Vagina (tissue), 2 donors: ENCODE measurements at places on chromosomes 3 and 15. TPM values are rescaled to one million over a fixed set of nuclear protein-coding genes. Genes with fewer than 3 reads are reported as not detected.

BSN gene
- total RNA-seq: 0.74 TPM

P2RY13 gene
- 0.98 TPM for total RNA-seq

CLRN1 gene
- not detected for total RNA-seq

GRCh38 chr3:190699776-190700175 is 162.7 kb downstream of the GMNC start:
- no peak overlapping the region for H3K4me3 ChIP-seq
- H3K27me3 ChIP-seq: no peaks in the 10 kb centered on the region
- DNase-seq: no peak
- no peaks in the 10 kb centered on the region for H3K36me3 ChIP-seq
- H3K27ac ChIP-seq: no peak overlapping the region
- no peaks in the 10 kb centered on the region for H3K4me1 ChIP-seq

- no peak for DNase-seq
- H3K4me3 ChIP-seq: no peak overlapping the region
- no peak overlapping the region for H3K27ac ChIP-seq
- H3K4me1 ChIP-seq: peaks cover 7% of the 10 kb centered on the region
These were observed 12.0 kb downstream of the GREM1 start for GRCh38 chr15:32729700-32730395.

DNA sequence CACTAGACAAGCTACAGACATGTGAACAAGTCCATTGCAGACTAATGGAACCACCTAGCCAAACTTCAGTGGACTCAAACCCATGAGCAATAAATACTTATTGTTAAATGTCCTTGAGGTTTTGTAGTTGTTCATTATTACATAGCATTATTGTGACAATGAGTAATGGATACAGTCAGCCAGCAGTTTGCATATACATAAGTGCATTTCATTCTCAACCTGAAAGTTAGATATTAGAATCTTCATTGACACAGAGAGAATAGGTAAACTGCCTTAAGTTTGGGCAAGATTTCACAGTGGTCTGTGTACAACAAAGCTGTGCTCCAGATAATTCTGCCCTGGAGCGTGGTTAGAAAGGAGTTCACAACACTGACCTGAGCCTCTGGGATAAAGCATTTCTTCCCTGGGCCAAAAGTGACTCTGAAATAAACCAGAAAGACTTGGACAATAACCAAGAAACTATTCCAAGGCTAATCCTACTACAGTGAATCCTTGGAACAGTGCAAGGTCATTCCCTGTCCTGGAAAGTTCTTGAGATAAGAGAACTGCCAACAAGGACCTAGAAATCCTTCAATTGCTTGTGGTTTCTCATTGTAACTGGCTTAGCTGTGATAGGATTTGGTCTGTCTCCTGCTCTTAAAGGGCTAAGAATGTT is 225.5 kb upstream of the STT3B start:
- H3K4me3 ChIP-seq: no peak overlapping the region
- no peak overlapping the region for H3K27ac ChIP-seq
- H3K4me1 ChIP-seq: no peaks in the 10 kb centered on the region
- no peak for DNase-seq
- H3K36me3 ChIP-seq: no peaks in the 10 kb centered on the region

DNA sequence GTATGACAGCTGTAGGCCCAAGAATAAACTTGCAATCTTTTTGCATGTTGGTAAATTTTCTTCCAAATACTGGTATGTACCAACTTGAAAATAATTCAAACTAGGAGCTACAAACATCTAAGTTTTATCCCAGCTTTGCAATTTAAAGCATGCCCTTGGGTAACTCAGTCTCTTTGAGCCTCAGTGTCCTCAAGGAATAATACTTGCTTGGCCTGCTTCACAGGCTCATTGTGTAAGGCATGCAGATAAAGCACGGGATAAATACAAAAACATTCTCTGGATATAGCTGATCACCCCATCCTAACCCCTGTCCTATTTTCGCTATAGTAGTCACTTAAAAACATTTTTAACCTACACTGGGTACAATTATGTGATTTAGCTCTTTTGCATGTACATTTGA is 9.6 kb upstream of the TMEM44 start:
- no peaks in the 10 kb centered on the region for H3K4me1 ChIP-seq
- no peak for DNase-seq
- H3K4me3 ChIP-seq: no peak overlapping the region
- no peaks in the 10 kb centered on the region for H3K27me3 ChIP-seq

- H3K4me1 ChIP-seq: peaks cover 19% of the 10 kb centered on the region
- no peak for DNase-seq
- H3K27me3 ChIP-seq: no peaks in the 10 kb centered on the region
These were observed 36.7 kb downstream of the PLOD2 start for GRCh38 chr3:146124126-146124801.

GRCh38 chr3:128922804-128923459 is 43.5 kb downstream of the ACAD9 start:
- H3K36me3 ChIP-seq: no peaks in the 10 kb centered on the region
- peak; percentile 40 for DNase-seq
- no peaks in the 10 kb centered on the region for H3K27me3 ChIP-seq
- H3K4me3 ChIP-seq: no peak overlapping the region
- H3K27ac ChIP-seq: no peak overlapping the region
- no peaks in the 10 kb centered on the region for H3K4me1 ChIP-seq

DNA sequence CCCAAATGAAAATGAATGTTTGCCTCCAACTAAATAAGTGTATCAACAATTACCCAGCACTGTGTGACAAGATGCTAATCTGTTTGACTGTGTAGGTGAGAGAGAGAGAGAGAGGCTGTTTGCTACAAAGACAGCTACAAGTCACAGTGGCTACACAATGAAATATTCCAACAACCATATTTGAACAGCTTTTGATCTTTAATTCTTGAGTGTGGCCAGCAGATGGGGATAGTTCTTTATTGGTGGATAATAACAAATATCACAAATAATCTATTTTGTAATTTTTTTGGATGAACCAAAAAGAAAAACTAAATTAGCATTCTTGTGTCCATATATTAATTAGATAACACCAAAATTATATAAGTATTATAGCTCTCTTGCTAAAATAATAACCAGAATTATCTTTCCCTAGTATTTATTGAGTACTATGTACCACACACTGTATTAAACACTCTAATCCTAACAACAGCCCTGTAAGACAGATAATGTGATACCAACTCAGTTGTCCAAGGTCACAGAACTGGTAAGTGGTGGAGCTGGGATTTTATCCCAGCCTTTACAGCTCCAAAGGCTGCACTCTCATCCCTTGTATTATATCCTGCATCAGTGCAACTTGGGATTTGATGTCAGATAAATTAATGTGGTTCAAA is 61.9 kb upstream of the C3orf80 start:
- no peak overlapping the region for H3K27ac ChIP-seq
- H3K27me3 ChIP-seq: no peaks in the 10 kb centered on the region

- H3K4me1 ChIP-seq: no peaks in the 10 kb centered on the region
- no peaks in the 10 kb centered on the region for H3K27me3 ChIP-seq
- DNase-seq: no peak
These were observed 116.7 kb downstream of the SERPINI1 start for GRCh38 chr3:167852216-167852615.

GRCh38 chr3:62527474-62527873 is 154.1 kb upstream of the FEZF2 start:
- no peaks in the 10 kb centered on the region for H3K27me3 ChIP-seq
- no peak overlapping the region for H3K27ac ChIP-seq
- no peak for DNase-seq
- H3K4me1 ChIP-seq: no peaks in the 10 kb centered on the region
- H3K36me3 ChIP-seq: no peaks in the 10 kb centered on the region
- H3K4me3 ChIP-seq: no peak overlapping the region

GRCh38 chr15:68783226-68784058 is 37.3 kb downstream of the ANP32A start:
- H3K27me3 ChIP-seq: no peaks in the 10 kb centered on the region
- DNase-seq: peak; percentile 49
- H3K4me1 ChIP-seq: peaks cover 16% of the 10 kb centered on the region
- H3K36me3 ChIP-seq: no peaks in the 10 kb centered on the region

GRCh38 chr3:160473221-160473620 is 23.6 kb upstream of the TRIM59 start:
- H3K27me3 ChIP-seq: no peaks in the 10 kb centered on the region
- no peak overlapping the region for H3K4me3 ChIP-seq
- no peak for DNase-seq
- H3K36me3 ChIP-seq: no peaks in the 10 kb centered on the region
- H3K27ac ChIP-seq: no peak overlapping the region
- no peaks in the 10 kb centered on the region for H3K4me1 ChIP-seq

GRCh38 chr3:98508582-98508981 is 11.1 kb downstream of the OR5K2 start:
- H3K4me1 ChIP-seq: peaks cover 9% of the 10 kb centered on the region
- no peak for DNase-seq
- no peaks in the 10 kb centered on the region for H3K27me3 ChIP-seq
- H3K4me3 ChIP-seq: no peak overlapping the region
- H3K27ac ChIP-seq: no peak overlapping the region
